ENCODE measurements at places on chromosomes 3 and 15. TPM values are rescaled to one million over a fixed set of nuclear protein-coding genes. Genes with fewer than 3 reads are reported as not detected.

Gene RBSN
- 27.4 TPM for total RNA-seq

Gene POMGNT2
- 88.9 TPM for total RNA-seq

Gene GPR27
- total RNA-seq, result 9.7 TPM

Gene ACP3
- total RNA-seq, result 5.6 TPM

Gene SLC22A14
- total RNA-seq, result not detected

Gene MYRIP
- 31.1 TPM for total RNA-seq

DNA sequence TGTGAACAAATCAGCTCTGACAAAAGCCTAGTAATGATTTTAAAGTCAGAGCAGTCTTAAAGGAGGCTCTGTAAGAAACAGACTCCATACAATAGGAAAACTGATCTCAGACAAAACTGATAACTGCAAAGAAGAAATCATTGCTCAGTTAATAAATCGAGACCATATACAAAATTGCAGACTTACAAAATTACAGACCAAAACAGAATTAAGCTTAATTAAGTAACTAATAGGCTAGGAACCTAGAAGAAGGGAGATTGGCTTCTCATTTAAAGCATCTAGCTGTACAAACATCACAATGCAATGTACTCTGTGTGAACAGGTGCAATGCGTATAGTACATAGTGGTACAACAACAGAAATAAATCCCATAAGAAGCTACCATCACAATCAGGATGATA lies 46.3 kb downstream of the ZBTB20 start:
- no peak for DNase-seq

DNA sequence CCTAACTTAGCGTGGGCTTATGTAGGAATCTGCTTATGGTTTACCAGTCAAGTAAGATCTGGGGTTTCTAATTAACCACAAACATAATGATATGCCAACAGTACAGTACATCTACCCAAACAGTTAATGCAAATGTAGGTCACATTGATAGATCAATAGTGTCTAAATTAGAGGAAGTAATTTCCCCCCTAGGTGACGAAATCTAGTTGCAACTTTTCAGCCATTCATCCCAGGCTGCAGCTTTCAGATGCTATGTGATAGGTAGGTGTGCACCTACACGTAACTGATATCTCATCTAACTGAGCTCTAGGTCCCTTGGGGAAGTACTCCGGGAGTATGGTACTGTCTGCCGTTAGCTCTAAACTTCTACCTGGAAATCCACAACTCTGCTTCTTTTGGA lies 57.2 kb downstream of the CRTC3 start:
- no peak for DNase-seq

GRCh38 chr3:11080492-11080891 lies 73.8 kb upstream of the HRH1 start:
- DNase-seq, result no peak

DNA sequence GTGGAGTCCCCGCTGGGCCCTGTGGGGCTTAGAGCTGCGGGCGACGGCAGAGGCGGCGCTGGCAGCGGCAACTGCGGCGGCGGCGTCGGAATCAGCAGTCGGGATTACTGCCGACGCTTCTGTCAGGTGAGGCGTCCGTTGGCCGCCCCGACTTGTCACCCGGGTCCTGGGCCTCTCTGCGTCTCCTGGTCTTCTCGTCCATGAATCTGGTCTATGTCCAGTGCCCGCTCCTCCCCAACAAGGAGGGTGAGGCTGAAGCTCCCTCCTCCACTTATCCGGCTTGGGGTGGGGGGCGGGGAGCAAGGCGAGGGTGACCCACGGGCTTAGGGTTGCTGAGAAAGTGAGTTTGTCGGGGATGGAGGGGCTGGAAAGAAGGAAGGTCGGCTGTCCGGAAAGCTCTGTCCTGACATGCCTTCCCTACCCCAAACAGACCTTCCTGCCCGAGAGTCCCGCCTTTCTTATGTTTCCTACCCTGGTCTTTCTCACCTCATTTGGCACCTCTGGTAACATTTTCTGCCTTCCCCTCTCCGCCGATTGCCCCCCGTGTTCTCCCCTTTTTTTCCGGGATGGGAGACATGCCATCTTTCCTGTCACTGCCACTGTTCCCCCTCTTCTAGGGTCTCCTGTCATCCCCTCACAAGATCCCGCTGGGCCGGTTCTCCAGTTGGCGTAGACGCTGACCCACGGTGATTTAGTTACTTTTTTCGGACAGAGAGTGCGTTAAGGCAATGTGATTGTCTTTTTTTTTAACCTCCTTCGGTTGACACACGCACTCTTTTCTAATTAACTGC lies 520 bp downstream of the ZNF654 start:
- DNase-seq, result no peak

DNA sequence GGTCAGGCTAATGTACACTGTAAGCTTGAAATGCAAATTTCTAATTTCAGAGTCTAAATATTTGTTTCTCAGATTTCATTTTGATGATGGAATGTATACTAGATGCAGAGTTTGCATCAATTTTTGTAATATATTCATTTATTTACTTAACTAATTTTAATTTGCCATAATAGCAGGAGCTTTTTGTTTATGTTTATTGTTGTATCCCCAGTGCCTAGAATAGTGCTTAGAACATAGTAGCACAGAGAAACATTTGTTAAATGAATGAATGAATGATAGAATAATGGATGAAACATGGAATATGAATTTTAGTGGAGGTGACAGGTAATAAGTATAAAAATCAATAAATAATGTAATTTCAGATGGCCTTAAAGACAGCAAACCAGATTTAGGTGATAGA lies 5.2 kb upstream of the GALK2 start:
- DNase-seq, result no peak

GRCh38 chr15:44812029-44812517 lies 75.7 kb downstream of the TRIM69 start:
- no peak for DNase-seq

DNA sequence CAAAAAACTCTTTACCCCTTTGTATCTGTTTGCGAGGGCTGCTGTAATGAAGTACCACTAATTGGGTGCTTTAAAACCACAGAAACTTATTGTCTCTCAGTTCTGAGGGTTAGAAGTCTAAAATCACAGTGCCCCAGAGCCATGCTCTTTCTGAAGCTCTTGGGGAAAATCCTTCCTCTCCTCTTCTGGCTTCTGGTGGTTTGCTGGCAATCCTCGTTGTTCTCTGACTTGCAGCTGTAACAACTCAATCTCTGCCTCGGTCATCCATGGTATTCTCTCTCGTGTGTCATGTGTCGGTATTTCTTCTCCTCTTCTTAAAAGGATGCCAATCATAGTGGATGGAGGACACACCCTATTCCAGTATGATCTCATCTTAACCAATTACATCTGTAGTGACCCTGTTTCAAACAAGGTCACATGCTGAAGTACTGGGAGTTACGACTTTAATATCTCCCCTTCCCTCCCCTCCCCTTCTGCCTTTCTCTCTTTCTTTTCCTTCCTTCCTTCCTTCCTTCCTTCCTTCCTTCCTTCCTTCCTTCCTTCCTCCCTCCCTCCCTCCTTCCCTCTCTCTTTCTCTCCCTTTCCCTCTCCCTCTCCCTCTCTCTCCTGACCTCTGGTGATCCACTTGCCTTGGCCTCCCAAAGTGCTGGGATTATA lies 6.5 kb upstream of the ARL8B start:
- no peak for DNase-seq

DNA sequence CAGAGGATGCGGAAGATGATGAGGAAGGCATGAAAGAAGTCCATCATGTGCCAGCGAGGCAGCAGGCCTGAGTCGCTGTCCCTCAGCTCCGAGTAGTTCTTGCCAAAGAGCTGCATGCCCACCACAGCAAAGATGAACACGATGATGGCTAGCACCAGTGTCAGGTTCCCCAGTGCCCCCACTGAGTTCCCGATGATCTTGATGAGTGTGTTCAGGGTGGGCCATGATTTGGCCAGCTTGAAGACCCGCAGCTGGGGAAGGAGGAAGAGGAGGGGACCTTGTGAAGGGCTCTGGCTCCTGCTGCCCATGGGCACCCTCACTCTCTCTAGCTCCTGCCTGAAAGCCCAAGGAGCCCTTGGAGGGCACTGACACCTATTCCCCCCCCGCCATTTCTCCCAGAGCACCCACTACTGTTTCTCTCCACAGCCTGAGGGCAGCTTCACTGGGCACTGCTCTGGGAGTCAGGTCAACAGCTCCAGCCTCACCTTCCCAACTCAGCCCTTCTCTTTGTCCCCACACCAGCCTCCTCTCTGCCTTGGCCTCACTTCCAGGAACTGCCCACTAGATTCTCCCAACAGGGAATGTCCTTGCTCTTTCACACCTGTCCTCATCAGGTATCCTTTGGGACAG lies 63.6 kb downstream of the SCN5A start:
- no peak for DNase-seq

DNA sequence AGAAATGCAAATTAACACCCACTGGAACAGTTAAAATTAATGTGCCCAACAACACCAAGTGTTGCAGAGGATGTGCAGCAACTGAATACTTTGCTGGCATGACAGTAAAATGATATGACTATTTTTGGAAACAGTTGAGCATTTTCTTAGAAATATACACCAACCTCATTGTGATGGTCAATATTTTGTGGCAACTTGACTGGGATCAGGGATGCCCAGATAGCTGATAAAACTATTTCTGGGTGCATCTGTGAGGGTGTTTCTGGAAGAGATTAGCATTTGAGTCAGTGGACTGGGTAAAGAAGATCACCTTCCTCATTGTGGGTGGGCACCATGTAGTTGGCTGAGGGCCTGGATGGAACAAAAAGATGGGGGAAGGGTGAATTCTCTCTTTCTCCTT lies 57.9 kb downstream of the RPLP1 start:
- no peak for DNase-seq

DNA sequence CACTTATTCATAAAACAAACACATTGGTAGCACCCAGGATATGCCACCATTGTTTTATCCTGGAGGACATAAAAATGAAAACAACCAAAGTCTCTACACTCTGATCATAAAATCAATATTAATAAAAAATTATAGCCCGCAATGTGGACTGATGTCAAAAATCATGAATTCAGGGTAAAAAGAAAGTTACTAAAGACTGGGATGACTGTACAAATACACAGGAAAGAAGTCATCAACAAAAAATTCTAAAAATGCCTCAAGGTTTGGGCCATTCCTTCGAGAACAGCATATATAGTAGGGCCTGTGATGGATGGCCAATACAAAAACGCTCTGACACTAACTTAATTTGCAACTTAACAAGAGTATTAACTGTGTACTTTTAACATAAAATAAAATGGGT lies 76.8 kb downstream of the THBS1 start:
- DNase-seq, result no peak

DNA sequence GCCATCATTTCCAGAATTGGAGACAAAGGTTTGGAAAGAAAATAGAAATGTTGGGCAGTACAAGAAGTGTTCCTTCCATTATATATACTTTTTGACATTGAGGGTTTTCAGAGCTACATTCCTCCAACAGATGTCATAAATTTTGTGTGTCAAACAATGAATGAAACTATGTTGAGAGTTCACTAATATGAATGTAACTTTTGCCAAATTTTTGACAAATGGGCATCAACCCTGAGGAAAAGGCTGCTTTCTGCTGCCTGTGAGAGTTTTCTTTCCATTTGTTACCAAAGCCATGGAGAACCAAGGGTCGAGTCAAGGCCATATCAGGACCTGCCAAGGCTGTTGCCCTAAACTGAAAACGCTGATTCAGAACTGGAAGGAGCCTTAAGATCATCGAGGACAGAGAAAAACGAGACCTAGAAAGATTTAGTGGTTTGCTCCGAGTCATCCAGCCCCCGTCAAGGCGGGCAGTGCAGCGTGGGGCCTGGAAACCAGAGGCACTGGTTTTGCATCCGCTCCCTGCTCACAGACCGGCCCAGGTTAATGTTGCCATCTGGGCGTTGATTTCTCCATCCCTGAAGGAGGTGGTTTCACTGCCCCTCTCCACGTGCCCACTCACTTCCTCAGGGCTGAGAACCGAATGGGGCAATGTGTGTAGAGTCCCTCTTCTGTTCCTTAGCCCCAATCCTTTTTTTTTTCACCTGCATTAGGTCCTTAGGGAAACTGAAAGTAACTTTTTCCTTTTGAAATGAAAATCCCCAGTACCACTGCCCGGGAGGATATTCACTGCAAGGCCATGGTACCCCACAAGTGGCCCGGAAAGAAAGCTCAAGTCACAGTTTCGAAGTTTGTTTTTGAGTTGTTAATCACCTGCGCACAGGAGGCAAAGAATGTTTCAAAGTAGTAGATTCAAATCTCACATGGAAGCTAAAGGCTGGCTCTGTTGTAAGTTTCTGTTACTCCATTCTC lies 32.8 kb downstream of the TPM1 start:
- DNase-seq, result peak; percentile 51

- no peak for DNase-seq
Measured at GRCh38 chr3:56238299-56238698, 230.0 kb downstream of the ERC2 start.

GRCh38 chr3:172132159-172132586 lies 92.8 kb downstream of the FNDC3B start:
- DNase-seq, result no peak

- DNase-seq, result no peak
Measured at GRCh38 chr3:177760803-177761202, 563.5 kb upstream of the TBL1XR1 start.

DNA sequence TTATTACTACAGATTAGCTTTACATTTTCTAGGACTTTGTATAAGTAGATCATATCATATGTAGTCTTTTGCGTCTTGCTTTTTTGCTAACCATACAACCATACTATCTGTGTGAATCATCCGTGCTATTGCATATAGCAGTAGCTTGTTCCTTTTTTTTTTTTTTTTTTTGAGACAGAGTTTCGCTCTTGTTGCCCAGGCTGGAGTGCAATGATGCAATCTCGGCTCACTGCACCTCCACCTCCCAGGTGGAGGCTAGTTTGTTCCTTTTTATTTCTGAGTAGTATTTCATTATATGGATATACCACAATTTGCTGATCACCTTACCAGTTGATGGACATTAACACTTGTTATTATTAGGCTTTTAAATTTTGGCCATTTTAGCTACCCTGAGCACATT lies 54.5 kb upstream of the TBL1XR1 start:
- DNase-seq, result no peak

DNA sequence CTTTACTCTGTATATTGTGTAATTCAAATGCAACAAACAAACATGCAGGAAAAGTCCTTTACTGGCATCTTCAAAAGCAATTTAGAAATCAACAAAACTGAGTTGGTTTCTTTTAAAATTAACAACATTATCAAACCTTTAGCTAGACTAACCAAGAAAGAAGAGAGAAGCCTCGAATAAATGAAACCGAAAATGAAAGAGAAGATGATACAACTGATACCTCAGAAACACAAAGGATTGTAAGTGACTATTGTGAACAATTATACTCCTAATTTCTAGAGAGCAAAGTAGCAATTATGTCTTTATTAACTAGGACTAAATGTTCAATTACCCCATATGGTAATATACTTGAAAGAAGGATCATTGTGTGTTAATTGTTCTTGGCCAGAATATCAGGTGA lies 49.2 kb upstream of the P3H2 start:
- no peak for DNase-seq

GRCh38 chr3:146280864-146281263 lies 30.0 kb upstream of the PLSCR4 start:
- no peak for DNase-seq

GRCh38 chr3:71547249-71548198 lies 36.0 kb downstream of the FOXP1 start:
- DNase-seq, result no peak

GRCh38 chr3:8237893-8238292 lies 263.7 kb upstream of the LMCD1 start:
- DNase-seq, result no peak

GRCh38 chr15:65060641-65061397 lies 7.0 kb downstream of the RASL12 start:
- DNase-seq, result no peak

- peak; percentile 57 for DNase-seq
Measured at GRCh38 chr3:140292684-140293083, 357.7 kb downstream of the CLSTN2 start.

GRCh38 chr3:48422272-48422671 lies 7.6 kb downstream of the PLXNB1 start:
- DNase-seq, result no peak

GRCh38 chr3:69353503-69353902 lies 32.4 kb downstream of the FRMD4B start:
- DNase-seq, result no peak
